Endodermal cell (in vitro differentiated cells): ENCODE measurements at places on chromosomes 13 and 19. TPM values are rescaled to one million over a fixed set of nuclear protein-coding genes. Genes with fewer than 3 reads are reported as not detected.

GRCh38 chr19:33509774-33510173 is 11.8 kb downstream of the PEPD start:
- DNase-seq = no peak

DNA sequence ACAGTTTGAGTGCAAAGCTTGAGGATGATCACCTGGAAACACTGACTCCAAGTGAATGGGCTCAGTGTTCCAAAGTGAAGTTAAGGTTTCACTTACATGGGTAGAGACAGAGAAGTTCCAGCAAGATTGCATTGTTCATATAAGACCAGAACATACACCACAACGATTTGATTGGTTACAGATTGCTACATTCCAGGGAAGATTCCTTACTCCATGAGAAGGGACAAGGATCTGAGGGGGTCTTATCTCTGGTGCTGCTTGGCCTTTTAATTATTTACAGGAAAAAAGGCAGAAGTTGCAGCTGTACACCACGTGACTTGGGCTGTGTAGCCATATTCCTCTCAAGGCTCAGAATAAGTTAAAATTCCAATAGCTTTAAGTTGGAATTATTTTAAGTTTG is 12.3 kb downstream of the WDFY2 start:
- DNase-seq = no peak

DNA sequence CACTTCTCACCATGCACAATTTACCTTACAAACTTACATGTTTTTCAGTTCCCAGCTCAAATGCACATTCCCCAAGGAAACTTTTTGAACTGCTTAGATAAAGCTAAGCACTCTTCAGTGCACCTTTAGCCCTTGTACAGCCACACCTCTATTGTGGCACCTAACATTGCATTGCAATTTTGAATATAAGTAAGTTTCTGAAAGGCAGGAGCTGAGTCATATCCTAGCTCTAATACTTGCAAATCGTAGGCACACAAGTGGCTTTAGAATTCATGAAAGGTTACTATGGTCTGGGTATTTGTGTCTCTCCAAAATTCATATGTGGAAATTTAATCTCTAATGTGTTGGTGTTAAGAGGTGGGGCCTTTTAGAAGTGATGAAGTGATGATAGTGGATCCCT is 4.9 kb upstream of the ESD start:
- DNase-seq = no peak

DNA sequence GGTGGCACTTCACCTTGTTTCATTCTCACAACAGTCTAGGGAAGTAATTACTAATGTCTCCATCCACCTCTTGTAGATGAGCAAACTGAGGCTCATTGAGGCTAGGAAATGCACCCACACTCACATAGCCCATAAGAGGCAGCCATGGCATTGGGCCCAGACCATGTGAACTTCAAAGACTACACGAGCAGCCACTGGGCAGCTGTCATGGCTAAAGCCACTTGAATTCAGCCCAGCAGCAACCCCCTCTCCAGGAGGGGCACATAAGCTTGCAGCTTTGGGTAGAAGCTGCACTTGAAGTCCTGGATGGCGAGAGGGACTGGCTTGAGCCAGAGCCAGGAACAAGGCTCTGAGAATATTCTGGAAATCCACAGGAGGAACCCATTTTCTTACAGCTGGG is 13.4 kb downstream of the ALOX5AP start:
- DNase-seq = no peak

DNA sequence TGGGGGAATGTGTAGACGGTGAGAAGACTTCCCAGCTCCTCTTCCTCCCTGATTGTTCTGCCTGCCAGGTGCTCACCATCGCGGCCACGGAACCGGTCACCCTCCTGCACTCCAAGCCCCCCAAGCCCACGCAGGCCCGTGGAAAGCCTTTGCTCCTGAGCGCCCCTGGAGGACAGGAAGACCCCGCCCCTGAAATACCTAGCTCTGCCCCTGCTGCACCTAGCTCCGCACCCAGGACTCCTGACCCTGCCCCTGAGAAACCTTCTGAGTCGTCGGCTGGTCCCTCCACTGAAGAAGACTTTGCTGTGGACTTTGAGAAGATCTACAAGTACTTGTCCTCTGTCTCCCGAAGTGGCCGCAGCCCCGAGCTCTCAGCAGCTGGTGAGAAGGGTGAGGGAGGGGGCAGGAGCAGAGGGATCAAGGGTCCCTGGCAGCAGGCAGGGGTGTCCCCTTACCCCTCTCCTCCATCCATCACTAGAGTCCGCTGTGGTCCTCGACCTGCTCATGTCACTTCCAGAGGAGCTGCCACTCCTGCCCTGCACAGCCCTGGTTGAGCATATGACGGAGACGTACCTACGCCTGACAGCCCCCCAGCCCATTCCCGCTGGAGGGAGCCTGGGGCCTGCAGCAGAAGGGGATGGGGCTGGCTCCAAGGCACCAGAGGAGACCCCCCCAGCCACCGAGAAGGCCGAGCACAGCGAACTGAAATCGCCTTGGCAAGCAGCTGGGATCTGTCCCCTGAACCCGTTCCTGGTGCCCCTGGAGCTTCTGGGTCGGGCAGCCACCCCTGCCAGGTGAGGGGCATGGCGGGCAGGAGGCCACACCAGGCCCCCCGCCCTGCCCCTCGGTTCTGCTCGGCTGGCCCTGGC is 2.1 kb downstream of the SNAPC2 start:
- DNase-seq = no peak

DNA sequence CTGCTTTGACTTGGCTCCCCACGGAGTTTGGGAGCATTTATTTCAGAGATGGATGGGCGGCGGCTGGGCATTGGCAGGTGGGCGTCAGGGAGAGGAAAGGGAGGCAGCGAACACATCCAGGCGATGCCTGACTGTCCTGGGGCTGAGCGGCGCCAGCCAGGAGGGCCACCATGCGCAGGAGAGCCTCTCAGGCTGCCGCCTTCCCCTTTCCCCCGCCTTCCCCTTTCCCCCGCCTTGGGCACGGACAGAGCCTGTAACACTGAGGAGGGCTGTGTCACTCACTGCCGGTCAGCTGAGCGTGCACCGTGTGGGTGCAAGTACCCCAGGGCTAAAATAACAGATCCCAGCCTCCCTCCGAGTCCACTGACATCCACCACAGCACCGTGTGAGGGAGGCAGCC is 11.4 kb downstream of the MCF2L start:
- no peak for DNase-seq

DNA sequence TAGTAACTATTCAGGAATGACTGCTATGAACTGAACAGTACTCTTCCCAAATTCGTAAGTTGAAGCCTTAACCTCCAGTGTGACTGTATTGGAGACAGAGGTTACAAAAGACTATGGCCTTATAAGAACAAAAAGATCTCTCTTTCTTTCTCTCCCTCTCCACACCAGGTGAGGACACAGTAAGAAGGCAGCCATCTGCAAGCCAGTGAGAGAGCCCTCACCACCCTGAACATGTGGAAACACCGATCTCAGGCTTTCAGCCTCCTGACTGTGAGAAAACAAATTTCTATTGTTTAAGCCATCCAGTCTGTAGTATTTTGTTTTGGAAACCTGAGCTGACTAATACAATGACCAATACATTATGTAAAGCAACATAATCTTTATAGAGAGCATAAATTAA is 888.9 kb downstream of the SLITRK1 start:
- no peak for DNase-seq

DNA sequence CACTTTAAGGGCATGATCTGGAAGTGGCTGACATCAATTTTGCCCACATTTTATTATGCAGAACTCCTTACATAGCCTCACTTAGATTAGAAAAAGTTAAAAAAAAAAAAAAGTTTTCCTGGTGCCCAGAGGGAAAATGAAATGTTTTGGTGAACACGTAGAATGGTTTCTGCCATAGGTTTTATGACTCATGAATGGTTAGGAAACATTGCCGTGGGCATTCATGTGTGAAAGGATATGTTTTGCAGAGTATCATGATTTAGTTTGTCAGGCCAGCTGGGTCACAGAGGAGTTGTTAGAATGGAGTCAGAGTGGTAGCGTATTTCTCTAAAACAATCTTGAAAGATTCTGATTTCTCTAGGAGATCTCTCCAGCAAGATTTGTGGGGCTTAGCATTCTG is 133.8 kb downstream of the MRPL57 start:
- DNase-seq = no peak

DNA sequence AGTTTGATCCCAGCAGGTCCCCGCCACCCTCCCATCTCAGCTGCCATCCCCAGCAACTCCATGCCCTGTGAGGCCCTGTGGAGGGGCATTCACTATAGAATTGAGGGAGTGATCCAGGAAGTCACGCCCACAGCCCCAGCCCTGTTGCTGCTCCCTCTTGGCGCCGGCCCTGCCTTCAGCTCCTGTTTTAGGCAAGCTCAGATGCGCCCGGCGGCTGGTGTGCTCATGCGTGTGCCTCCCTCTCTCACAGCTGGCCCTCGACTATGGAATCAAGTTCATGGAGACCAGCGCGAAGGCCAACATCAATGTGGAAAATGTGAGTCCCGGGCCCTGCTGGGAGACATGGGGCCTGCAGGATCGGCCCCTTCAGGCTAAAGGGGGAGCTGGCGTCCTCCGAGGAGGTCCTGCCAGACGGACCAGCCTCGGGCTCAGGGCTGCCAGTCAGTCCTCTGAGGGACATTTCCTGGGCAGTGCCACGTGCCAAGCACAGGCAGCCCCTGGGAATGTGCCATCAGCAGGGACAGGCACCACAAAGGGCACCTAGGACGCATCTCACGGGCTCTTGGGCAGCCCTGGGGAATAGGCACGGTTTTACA is 15.6 kb upstream of the HSH2D start:
- no peak for DNase-seq

RNF225 gene
- total RNA-seq = 0.81 and 0.92 TPM in 2 replicates
